ENCODE measurements at places on chromosomes 3 and 15. TPM values are rescaled to one million over a fixed set of nuclear protein-coding genes. Genes with fewer than 3 reads are reported as not detected.

The LRRC31 gene
- not detected for polyA plus RNA-seq

The SLC9C1 gene
- polyA plus RNA-seq, result not detected

The THSD4 gene
- 24.5 TPM for polyA plus RNA-seq

The LRRIQ4 gene
- not detected for polyA plus RNA-seq

The RNF13 gene
- polyA plus RNA-seq, result 40.7 TPM

The CHL1 gene
- 0.14 TPM for polyA plus RNA-seq

The ROPN1 gene
- 0.35 TPM for polyA plus RNA-seq

The SOX2 gene
- not detected for polyA plus RNA-seq

The PYDC2 gene
- polyA plus RNA-seq, result not detected

The FNDC3B gene
- 31.4 TPM for polyA plus RNA-seq

The FANCD2OS gene
- polyA plus RNA-seq, result not detected

The CKMT1A gene
- 47.4 TPM for polyA plus RNA-seq

The SI gene
- polyA plus RNA-seq, result not detected

The CD86 gene
- polyA plus RNA-seq, result 2.9 TPM

The HOMER2 gene
- polyA plus RNA-seq, result 12.4 TPM

The ACVR2B gene
- polyA plus RNA-seq, result 0.37 TPM

The SLC30A4 gene
- polyA plus RNA-seq, result 3.8 TPM

The C2CD4B gene
- polyA plus RNA-seq, result not detected

The CCDC39 gene
- not detected for polyA plus RNA-seq

The GREM1 gene
- 0.02 TPM for polyA plus RNA-seq

The CACNA2D3 gene
- polyA plus RNA-seq, result 0.15 TPM

The NFKBIZ gene
- 88.9 TPM for polyA plus RNA-seq

The SEMA6D gene
- 0.67 TPM for polyA plus RNA-seq

The B3GALNT1 gene
- 3.6 TPM for polyA plus RNA-seq

The MINAR1 gene
- 0.10 TPM for polyA plus RNA-seq

The PRKCD gene
- polyA plus RNA-seq, result 32.1 TPM

The TRIM71 gene
- polyA plus RNA-seq, result not detected

The ALPK3 gene
- 0.33 TPM for polyA plus RNA-seq

The FHIT gene
- 5.0 TPM for polyA plus RNA-seq

Measured in keratinocyte (primary cell).